ENCODE measurements at places on chromosomes 16 and 17.

DNA sequence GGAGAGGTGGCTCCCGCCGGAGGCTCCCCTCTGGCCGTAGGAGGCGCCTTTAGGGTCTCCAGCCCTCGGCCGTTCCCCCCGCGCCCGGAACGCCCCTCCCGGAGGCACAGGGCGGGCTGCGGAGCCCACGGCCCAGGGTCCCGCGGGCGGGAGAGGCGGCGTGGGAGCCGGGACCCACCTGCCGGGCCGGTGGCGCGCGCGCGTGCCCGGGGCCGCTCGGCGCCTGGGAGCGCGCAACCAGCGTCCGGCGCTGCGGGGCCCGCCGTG is at the start of gene MIF4GD:
Gene MIF4GD, minus strand, starts transcription at position 266 of the 267 bp plus-strand sequence. CDS start 1,036 bp downstream, outside the sequence.
- DNase-seq = no peak

DNA sequence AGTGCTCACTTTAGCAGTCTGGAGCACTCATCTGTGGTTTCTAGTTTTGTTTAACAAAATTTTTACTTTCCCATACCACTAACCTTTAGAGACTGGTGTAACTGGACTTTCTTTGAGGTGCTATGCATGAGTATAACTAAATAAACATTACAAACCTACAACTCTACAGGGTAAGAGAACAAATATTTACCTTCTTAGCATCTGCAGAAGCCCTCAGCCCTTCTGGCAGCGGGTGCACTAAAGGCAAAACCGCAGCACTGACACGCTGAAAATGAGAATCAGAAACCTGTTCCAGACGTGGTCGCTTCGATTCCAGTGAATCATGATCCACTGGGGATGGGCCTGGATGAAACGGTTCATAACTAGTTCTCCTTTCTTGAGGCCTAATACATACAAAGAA is 43.7 kb downstream of the NCOR1 start:
- DNase-seq = peak; percentile 71

- peak; percentile 40 for DNase-seq
Observed at GRCh38 chr16:56300891-56301850, 109.9 kb downstream of the GNAO1 start.

DNA sequence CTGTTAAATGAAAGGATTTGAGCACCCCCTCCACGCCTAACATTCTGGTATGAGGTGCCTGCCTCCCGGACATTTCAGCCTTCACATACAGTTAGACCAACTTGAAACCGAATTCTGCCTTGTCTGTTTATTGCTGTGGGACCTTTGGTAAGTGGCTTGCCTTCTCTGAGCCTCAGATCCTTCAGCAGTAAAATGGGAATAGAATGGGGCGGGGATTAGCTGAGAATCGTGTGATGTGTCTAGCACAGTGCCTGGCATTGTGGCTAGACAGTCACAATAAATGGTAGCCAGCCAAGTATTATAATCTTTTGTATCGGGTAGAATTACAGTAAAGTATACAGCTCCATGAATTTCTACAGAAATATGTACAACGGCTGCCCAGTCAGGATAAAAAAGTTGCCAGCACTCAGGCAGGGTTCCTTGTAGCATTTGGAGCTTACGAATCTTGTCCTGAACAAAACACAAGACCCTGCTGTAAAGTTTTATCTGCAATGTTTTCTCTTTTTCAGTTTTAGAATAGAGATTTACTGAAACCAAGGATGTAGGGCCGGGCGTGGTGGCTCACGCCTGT is 786 bp downstream of the TMC7 start:
- no peak for DNase-seq

DNA sequence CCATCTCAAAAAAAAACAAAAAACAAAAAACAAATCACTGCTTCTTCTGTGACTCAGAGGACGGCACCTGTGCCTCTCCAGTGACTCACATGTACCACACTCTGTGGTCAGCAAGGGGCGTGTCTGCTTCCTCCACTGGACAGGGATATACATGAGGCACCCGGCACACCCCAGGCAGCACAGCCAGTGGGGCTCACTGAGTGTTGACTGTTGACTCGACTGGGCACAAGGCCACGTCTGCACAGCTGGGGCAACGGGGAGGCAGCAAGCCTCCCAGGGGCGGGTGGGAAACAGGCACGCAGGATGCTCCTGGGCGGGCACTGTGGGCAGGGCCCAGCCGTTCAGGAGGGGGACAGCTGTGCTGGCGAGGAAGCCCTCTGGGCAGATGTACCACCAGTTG is 64.1 kb downstream of the TIMM22 start:
- DNase-seq = no peak

GRCh38 chr17:65467156-65467555 is 94.3 kb downstream of the AXIN2 start:
- DNase-seq = no peak

GRCh38 chr17:72362376-72363088 is 241.7 kb downstream of the SOX9 start:
- DNase-seq = no peak

Measured in DMS79 (cell line).